ENCODE measurements at places on chromosomes 6 and 20.

- no peak for DNase-seq
Observed at GRCh38 chr6:20366082-20366830, 35.4 kb upstream of the E2F3 start.

- no peak for DNase-seq
Observed at GRCh38 chr20:41205313-41205712, 68.0 kb downstream of the PLCG1 start.

DNA sequence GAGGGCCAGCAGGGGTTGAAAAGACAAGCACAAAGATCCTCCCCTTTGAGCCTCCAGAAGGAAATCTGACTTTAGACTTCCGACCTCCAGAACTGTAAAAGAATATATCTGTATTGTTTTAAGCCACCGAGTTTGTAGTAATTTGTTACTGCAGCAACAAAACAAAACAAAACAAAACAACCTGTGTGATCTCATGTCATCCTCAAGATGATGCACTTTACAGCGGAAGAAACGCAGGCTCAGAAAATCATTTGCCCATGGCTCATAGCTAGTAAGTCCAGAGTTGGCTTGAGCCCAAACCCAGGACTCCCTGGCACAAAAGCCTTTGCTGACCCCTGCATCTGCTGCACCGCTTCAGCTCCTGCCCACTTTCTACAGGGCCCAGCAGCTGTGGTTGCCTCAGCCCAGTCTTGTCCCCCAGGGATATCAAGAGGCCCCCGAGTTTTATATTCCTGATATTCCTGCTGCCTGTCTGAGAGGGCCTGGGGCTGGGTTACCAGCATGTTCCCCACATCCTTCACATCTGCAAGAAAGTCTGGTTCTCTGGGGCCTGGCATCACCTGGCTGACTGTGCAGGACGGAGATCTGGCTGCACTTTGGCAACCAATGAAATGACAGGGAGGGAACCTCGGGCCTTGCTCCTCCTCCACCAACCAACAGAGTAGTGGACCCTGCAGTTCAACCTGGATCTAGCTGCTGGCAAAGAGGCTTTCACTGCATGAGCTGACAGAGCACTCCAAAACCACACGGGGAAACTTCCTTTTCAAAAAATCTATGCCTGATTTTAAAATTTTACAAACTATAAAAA is 56.9 kb downstream of the JPH2 start:
- no peak for DNase-seq

- no peak for DNase-seq
Observed at GRCh38 chr6:149065658-149066556, 251.6 kb upstream of the TAB2 start.

- DNase-seq, result no peak
Observed at GRCh38 chr6:65148839-65149238, 558.2 kb downstream of the EYS start.

DNA sequence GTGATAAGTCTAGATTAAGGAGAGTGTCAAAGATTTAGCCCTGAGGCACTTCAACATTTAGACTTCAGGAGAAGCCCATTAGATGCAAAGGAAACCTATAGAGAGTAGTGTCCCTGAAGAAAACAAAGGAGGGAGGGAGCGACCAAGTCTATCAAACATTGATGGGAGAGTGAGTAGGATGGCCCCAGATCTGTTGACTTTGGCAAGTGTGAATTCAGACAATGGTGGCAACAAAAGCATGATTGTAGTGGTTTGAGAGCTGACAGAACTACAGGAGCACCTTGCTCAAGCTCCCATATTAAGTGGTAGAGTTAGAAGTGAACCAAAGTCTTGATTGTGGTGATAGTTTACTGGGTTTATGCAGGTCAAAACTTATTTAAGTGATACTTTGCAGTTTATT is 979 bp upstream of the ABCF1 start:
- no peak for DNase-seq

GRCh38 chr6:153170511-153170910 is 39.4 kb upstream of the RGS17 start:
- no peak for DNase-seq

DNA sequence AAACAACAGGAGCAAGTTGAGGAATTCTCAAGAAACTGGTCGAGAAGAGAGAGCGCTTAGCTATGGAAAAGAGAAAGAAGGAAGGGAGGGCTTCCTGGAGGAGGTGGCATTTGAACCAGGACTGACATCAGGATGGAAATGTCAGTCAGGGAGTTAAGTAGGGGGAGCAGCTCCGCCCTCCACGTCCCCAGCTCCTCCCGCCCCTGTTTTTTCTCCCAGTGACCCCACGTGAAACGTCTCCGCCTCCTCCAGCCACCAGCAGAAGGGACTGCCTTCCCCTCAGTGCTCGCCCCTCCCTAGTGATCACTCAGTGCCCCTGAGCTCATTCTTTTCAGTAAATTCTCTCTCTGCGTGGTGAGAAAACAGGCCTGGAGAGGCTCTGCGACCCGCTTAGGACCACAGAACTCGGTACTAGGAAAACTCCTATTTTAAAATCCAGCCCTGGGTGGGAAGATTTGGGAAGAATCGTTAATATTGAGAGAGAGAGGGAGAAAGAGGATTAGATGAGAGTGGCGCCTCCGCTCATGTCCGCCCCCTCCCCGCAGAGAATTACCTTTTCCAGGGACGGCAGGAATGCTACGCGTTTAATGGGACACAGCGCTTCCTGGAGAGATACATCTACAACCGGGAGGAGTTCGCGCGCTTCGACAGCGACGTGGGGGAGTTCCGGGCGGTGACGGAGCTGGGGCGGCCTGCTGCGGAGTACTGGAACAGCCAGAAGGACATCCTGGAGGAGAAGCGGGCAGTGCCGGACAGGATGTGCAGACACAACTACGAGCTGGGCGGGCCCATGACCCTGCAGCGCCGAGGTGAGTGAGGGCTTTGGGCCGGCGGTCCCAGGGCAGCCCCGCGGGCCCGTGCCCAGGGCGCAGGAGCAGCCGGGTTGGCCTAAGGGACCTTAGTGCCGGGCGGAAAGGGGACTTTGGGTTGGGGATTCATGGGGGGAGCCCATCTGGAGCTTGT is 4.6 kb downstream of the HLA-DPB1 start:
- DNase-seq, result no peak

DNA sequence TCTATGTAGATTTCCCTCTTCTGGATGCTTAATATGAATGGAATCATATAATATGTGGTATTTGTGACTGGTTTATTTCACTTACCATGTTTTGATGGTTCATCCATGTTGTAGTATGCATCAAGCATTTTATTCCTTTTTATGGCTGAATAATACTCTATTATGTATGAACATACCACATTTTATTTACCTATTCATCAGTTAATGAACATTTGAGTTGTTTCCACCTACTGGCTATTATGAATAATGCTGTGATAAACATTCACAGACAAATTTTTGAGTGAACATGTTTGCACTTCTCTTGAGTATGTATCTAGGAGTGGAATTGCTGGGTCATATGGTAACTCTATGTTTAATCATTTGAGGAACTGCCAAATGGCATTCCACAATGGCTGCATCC is 14.9 kb upstream of the ZNF451 start:
- DNase-seq, result no peak

GRCh38 chr6:43579171-43579570 is 3.2 kb downstream of the POLH start:
- no peak for DNase-seq

- DNase-seq, result no peak
Observed at GRCh38 chr6:24441599-24441904, 38.8 kb downstream of the MRS2 start.

All from stimulated activated CD8-positive, alpha-beta memory T cell treated with anti-CD3 and anti-CD28 coated beads, Interleukin-7, amount 100 ng/mL, for 24 hours (primary cell).